ENCODE measurements at places on chromosomes 3 and 15.

DNA sequence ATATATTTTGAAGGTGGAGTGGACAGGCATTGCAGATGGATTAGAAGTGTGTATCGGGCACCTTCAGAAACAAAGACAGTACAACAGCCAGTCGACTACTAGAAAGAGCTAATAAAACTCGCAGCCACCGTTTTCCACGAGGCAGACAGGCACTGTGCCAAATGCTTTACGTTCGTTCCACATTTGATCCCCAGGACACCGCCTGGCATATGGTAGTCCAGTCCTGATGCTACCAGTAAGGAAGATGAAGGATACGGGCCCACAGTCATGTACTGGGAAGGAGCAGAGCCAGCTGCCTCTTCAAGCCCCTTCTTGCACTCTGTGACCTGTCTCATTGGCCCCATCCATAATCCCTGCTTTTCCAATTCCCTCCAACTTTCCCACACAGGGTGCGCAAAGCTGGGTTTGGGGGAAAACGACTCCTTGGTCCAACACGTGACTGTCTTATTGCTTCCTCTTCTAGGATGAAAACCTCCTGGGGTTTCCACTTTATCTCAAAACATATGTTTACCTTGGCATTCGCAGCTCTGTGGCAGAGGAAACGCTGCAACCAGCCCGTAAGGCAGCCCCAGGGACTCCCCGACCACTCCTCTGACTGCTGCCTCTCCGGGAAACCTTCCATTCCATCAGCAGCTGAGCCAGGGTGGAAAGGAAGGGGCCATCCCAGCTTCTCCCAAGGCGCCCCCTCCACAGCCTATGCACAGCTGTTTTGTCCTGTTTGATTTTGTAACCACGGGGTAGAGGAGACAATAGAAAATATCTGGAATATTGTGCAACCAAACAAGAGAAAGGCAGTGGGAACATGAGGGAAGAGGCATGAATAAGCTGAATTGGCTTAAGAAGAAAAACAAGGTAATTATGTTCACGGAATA is 107.4 kb downstream of the ADAMTS17 start:
- DNase-seq, result no peak

GRCh38 chr3:131033480-131034080 is 6.9 kb downstream of the NEK11 start:
- no peak for DNase-seq

DNA sequence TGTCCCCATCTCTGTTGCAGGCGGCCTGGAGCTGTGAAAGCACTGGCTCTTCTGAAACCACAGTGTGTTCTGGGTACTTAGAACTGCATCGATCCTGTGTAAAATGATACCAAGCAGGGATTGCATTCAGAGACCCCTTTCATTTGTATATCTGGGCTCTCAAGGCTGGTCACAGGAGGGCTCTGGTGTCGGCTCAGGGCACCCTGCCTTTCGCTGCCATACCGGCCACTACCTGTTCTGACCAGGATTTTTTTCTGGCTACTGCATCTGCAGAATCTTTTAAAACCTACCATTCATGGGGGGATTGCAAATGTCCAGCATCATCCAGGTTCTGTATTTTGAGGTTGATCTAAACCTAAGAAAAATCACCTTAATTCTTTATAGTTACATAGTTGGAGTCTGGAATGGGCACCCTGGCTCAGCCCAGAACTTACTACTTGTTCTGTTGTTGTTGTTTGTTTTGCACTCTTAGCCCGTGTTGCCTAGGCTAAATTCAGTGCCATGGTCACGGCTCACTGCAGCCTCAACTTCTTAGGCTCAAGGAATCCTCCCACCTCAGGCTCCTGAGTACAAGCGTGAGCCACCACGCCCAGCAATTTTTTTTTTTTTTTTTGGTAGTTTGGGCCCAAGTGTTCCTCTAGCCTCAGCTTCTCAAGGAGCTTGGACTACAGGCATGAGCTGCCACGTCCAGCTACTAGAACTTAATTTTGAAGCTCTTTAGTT is 52.7 kb downstream of the TRIM71 start:
- no peak for DNase-seq

GRCh38 chr15:60961541-60962485 is 267.3 kb downstream of the RORA start:
- DNase-seq, result no peak

- DNase-seq, result peak; percentile 47
Observed at GRCh38 chr15:66940368-66940767, 125.0 kb upstream of the SMAD3 start.

GRCh38 chr15:89496155-89497098 is at the start of gene RHCG:
RHCG (minus strand) TSS chr15:89496583; CDS start chr15:89496544, 39 bp downstream.
- DNase-seq, result peak; percentile 58

DNA sequence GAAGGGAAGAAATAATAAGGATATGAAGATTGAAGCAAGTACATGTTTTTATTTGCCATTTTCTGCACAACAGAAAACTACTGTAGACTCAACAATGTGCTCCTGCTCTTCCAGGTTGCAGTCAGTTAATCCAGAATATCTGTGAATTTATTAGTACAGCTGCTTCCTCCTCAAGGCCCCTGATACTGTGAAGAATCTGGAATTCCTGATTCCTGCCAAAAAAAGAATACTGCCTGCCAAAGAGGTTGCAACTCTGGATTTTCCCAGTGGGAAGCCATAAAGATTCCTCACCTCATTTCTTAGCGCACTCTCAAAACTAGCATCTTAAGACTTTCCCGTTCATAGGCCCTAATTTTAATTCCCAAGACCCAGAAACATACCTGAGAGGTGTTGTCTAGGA is 33.6 kb upstream of the LRRC3B start:
- no peak for DNase-seq

GRCh38 chr15:76056931-76057330 is 2.9 kb upstream of the TMEM266 start:
- no peak for DNase-seq

DNA sequence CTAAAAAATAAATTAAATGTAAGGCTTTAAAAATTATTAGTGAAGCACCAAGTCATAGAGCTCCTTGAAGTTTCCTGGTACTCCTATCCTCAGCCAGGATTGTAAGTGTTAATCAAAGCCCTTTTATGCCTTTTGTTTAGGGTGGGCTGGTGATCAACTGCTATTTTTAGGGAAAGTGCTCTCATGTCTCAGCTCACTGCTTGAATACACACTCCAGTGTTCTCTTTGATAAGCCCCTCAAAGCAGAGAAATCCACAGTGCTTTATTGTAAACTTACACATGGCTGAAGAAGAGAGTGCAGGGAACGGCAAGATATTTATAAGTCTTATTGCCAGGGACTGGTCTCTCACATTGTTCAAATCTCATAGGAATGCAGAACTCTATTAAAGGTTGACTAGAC is 156.4 kb upstream of the AZI2 start:
- no peak for DNase-seq

DNA sequence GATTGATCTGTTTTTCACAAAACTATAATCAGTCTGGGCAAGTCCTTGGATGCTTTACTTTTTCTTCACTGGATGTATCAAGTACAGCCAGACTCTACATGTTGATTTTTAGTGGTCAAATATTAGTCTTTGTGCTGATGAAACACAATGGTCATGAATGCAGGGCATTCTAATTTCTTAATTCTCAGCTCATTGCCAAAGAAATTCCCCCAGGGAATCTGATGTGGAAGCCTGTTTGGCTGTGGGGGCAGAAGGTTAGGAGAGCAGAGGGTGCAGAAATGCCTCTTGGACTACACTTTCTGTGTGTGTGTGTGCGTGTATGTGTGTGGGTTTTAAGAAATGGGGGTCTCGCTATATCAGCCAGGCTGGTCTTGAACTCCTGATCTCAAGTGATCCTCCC is 48.7 kb upstream of the HACD2 start:
- no peak for DNase-seq

GRCh38 chr3:105277656-105278055 is 89.1 kb upstream of the ALCAM start:
- no peak for DNase-seq

- no peak for DNase-seq
Observed at GRCh38 chr3:183108470-183108869, 9.2 kb upstream of the MCCC1 start.

GRCh38 chr3:161014843-161015749 is 90.1 kb downstream of the B3GALNT1 start:
- no peak for DNase-seq

- DNase-seq, result no peak
Observed at GRCh38 chr3:115990669-115991068, 367.4 kb downstream of the GAP43 start.

DNA sequence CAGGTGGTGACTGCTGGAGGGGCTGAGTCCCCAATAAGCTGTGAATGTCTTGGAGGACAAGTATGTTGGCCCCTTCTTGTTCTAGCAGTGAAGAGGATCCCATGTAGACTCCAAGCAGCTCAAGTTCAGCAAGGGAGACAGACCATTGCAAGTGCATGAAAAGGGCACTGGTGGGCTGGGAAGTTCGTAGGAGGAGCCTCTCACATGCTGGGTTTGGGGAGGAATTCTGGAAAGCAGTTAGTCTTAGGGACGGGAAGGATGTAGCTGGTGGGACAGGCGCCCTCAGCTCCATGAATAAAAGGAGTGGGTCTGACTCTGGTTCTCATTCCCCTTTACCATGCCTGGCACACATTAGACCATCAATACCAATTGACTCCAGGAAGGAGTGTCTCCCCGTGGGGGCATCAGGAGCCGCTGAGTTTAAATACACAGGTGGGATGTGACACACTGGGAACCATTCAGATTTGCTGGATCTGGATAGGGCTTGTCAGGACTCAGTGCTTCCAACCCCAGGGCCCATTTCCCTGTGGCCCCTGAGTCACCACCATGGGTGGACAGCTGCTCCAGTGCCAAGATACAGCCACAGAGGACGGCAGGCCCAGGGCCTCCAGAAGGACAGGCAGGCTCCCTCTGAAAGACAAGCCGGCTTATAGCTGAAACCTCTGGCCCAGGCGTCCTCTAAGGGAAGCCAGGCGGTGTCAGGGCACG is 552 bp upstream of the XYLB start:
- DNase-seq, result peak; percentile 79

GRCh38 chr3:87780811-87781210 is 278.0 kb downstream of the CGGBP1 start:
- no peak for DNase-seq

DNA sequence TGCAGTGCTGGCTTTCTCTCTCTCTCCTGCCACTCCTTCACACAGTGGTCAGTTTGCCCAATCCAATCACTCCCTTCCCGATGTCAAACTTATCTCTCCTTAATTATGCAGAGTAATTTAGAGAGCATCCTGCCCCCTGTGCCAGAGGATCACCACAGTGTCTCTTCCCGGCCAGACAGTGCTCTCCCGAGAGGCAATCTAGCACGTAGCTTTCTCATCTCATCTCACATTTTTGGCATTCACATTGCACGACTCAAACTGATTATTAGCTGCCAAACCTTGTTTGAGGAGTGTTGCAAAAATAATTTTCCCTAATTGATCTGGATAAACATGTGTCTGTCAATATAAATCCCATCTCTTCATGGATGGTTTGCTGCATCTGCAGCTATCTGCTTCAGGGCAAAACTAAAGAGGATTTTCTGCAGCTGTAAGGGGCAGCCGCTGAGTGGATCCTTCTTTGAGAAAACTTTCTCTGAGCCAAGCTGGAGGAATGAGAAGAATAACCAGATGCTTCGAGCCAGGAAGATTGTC is 37.8 kb downstream of the SSUH2 start:
- peak; percentile 21 for DNase-seq

GRCh38 chr3:56887402-56888025 is 85.8 kb upstream of the ARHGEF3 start:
- DNase-seq, result no peak

- no peak for DNase-seq
Observed at GRCh38 chr3:47578119-47578632, 489 bp downstream of the CSPG5 start.

GRCh38 chr3:42685891-42686820 is 819 bp downstream of the KLHL40 start:
- DNase-seq, result no peak

- no peak for DNase-seq
Observed at GRCh38 chr3:156747046-156747445, 72.7 kb downstream of the TIPARP start.

DNA sequence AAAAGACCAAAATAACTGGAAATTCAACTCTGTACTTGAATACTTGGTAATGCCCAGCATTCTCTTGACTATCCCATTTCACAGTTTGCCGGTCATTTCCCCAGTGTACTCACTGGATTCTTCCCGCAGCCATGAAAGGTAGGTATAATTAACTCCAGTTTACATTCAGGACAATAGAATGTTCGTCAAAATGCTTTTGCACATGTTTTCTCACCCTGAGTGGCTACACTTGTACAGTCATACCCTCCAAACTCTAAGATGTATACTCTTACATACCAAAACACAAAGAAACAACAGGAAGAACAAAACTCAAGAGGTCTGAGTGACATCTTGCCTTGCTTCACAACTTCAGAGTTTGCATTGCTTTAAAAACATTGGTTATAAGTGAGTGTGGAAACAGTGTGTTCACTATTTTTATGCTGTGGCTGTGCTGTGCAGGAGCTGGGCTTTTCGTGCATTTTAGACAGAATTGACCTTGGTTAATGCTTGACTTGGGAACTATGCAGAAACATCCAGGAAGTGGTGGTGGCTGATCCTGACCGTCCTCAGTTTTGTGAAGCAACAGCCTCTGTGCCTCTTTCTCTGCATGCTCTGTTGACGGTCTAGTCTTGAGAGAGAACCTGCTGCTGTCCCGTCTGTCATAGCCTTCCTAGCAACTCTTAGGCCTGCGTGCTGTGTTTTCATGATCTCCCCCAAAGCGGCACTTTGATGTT is 90.5 kb downstream of the IGF1R start:
- no peak for DNase-seq

DNA sequence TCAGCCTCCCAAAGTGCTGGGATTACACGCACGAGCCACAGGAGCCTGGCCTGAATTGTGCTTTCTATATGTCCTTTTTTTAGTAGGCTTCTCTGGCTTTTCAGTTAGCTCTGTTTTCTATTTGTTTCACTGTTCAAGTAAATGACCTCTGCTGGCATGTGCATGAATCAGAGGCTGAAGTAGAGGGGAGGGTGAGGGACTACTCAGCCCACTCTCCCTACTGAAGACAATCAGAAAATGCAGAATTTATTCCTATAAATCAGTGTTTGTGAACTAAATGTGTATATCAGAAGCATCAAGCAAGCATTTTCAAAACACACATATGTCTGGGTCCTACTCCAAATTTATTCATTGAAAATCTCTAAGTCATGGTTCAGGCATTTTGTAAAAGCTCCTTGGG is 45.0 kb downstream of the ZMAT3 start:
- DNase-seq, result no peak
